Left cardiac atrium (tissue), 4 donors: ENCODE measurements at places on chromosomes 16 and 17. TPM values are rescaled to one million over a fixed set of nuclear protein-coding genes. Genes with fewer than 3 reads are reported as not detected.

- no peak for DNase-seq
These were observed 18.2 kb downstream of the HEATR6 start for GRCh38 chr17:60060474-60060873.

The TXNL4B gene
- 6.5 TPM for total RNA-seq

GRCh38 chr17:64262198-64262999 lies 661 bp downstream of the TEX2 start:
- peak; percentile 64 for DNase-seq

DNA sequence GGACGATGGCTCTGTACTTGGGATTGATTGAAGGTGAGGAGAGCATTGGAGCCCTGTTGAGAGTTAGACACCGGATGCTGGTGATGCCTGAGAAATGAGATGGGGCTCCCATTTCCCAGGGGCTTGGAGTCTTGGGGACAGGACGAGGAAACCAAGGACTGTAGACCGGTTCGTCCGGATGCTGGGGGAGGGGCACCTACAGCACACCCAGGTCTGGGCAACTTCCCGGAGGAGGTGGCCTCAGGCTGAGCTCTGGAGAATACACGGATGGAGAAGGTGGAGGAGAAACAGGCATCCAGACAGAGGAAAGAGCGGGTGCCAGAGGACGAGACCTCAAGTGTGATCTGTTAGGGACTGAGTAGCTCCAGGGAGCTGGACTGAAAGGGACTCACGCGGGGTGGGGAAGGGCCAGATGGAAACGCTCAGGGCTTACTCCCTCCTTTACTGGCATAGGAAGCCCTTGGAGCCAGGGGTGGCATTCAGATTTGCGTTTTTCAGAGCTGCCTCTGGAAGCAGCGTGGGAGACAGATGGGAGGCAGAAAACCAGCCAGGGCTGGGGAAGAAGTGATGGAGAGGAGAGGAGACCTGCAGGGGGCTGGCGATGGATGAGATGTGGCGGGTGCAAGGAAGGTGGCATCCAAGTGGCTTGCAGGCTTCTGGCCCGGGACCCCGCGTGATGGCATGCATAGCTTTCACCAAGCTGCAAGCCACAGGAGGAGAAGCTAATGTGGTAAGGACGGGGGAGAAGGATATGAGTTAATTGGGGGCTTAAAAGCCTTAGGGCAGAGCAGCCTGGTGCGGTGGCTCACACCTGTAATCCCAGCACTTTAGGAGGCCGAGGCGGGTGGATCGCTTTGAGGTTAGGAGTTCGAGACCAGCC lies 8.3 kb downstream of the C1QTNF1 start:
- DNase-seq, result no peak

The KCNJ18 gene
- not detected for total RNA-seq

DNA sequence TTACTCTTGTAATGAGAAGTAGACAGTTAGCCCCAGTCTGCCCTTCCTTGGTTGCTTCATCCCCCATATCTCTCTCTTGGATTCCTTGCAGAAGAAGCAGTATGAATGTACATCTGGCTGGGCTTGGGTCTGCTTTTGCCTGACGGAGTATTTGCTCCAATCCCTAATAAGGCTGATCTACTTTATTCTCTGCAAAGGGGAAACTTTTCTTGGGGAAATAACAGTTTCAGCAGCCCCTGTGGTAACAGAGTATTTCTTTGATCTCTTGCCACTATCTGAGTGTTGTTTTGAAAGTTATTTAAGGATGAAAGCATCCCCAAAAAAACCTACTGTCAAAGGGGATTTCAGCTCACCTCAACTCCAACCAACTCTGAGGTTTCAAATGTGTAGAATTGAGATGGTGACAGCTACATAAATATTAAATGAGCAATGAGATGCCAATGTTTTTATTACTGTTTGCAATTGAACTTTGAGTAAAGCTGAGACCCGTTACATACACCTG lies 168.9 kb upstream of the NOG start:
- DNase-seq, result no peak

The USP32 gene
- total RNA-seq, result 44.0 TPM

The GAS2L2 gene
- 1.1 TPM for total RNA-seq

The NPIPA2 gene
- 4.2 TPM for total RNA-seq

- DNase-seq, result no peak
These were observed 8.3 kb upstream of the SBK1 start for GRCh38 chr16:28283798-28284577.

The ABI3 gene
- 5.7 TPM for total RNA-seq

- peak; percentile 29 for DNase-seq
These were observed 191.7 kb downstream of the C16orf95 start for GRCh38 chr16:87125206-87126155.

The KRTAP3-2 gene
- not detected for total RNA-seq

- peak; percentile 57 for DNase-seq
These were observed at the start of gene TMEM95 for GRCh38 chr17:7355053-7355452. TMEM95 (plus strand) TSS chr17:7355156; CDS start chr17:7355205, 49 bp downstream.

- DNase-seq, result no peak
These were observed 55.2 kb upstream of the MGAT5B start for GRCh38 chr17:76812968-76813367.

DNA sequence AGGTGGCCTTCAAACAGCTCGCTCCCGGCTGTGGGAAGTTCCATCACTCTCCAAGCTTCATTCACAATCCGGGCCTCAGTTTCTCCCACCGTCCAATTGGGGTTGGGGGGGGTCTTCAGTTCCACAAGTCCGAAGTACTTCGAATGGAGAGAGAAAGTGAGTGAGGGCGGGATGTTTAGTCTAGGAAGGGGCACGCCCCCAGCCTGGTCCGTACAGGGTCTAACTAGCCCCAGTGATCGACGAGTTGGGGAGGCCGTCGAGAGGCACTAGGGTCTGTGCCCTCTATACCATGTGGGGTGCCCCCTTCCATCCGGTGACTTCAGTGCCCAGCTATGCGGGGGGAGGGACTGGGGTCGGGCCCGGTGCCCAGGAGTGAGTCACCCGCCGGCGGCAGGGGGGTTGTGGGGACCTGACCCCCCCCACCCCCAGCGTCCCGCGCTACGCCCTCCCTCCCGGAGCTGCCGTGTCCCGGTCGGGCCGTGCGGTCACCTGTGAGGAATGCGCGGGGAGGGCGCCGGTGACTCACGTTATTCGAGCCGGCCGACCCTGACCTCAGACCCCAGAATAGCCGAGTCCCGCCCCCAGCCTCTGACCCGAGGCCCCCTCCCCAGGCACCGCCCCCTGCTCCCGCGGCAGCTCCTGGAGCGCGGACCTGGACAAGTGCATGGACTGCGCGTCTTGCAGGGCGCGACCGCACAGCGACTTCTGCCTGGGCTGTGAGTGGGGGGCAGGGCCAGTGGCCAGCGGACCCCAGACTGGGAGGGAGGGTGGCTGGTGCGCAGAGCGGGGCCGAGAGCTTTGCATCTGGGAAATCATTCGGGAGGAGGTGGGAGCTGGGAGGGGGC lies 658 bp downstream of the TNFRSF12A start:
- DNase-seq, result peak; percentile 81

DNA sequence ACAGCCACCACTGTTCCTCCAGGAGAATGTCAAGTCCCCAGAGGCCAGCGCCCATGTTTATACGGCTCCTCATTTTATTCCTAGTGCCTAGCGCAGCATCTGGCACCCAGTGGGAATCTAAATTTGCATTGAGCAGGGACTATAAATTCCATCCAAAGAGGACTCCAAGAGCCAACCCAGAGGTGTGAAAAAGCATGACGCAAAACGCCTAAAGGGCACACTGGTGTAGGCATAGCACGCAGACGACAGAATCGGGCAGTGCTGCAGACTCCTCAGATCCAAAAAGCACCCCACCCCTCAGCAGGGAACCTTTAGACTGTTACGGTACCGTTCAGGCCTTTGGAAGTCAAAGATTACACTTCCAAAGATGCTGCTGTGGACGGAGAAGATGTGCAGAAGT lies 19.5 kb downstream of the TEKT5 start:
- peak; percentile 42 for DNase-seq

DNA sequence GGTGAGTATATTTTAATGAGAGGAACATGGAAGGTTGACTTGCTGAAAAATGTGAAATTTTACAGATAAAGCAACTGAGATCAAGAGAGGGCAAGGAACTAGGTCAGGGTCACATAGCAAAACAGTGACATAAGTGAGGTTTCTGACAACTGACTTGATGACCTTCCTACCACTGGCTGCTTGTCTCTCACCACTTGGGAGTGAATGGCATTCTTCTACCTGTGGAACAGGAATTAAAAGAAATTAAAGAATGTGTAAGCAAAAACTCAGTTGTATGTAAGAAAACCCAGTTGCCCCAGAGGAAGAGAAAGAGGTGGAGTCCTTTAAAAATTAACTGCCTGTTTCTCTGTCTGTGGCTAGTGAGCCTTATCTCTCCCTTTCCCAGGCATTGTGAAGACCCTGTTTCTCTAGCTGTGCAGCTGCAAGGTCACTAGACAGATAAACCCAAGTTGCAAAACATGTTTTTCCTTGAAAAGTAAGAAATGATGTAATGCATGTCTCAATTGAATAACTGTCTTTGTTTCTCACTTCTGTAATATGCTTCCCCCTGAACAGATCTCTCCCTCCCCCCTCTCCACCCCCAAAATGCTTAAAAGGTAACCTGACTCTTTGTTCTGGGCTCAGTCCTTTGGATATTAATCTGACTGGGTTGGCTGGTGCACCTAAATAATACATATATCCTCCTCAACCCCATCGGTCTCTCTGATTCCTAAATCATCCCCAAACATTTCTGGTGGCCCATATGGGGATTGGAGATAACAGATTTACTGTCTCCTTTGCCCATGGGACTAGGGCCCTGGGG lies 23.4 kb downstream of the ACSM1 start:
- DNase-seq, result no peak

DNA sequence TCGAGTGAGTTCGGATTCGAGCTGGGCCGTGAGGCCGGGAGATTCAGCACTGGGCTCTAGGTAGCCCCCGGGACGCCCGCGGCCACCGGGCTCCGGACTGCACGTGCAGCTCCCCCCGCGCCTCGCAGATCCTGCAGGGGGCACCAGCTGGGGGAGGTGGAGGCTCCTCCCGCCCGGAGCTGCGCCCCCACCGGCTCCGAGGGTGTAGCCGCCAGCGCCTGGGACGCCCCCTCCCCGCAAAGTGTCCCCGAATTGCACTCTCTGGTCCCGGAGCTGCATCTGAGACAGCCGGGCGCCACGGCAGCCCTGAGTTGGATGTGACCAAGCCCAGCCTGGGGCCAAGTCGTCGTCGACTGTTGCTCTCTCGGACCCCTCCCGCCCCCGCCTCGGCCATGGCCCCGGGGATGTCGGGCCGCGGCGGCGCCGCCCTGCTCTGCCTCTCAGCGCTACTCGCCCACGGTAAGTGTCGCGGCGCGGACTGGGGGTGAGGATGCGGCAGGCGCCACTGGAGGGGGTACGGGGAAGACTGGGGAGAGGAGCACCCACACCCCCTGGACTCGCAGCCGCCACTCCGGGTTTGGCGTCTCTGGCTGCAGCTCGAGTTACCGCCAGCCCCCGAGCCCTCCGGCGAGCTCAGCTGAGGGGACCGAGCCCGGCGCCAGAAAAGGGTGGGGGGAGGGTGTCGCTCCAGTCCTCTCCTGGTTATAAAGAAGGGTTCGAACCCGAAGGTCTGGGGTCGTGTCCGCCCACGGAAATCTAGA lies 1.5 kb downstream of the TMEM132E start:
- DNase-seq, result no peak

DNA sequence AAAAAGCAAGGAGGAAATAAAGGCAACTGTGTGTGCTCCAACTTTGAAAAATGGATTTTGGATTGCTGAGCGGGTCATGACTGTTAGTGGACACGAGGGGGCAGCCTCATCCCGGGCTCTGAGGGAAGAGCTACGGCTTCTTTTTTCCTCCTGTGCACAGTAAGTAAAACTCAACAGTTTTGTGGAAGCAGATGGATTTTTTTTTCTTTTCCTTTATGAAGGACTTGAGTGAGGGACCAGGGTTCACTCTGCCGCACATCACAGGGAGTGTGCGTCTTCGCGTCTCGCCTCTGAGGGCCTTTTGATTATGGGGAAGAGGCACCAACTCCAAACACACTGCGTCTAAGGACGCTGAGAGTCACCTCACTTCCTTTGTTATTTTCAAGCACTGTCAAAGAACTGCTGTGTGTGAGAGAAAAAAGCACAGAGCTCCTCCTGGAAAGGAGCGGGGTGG lies 80.3 kb upstream of the GOT2 start:
- peak; percentile 46 for DNase-seq

The MT1H gene
- total RNA-seq, result not detected

- DNase-seq, result no peak
These were observed 1.9 kb downstream of the CARD14 start for GRCh38 chr17:80171681-80172080.

- DNase-seq, result no peak
These were observed 84.4 kb downstream of the VMP1 start for GRCh38 chr17:59791603-59792457.

GRCh38 chr17:61822326-61823285 lies 40.7 kb downstream of the BRIP1 start:
- no peak for DNase-seq

- no peak for DNase-seq
These were observed 41.5 kb downstream of the NT5M start for GRCh38 chr17:17344507-17345293.

GRCh38 chr16:64168371-64168770 lies 953.5 kb downstream of the CDH11 start:
- DNase-seq, result no peak

- DNase-seq, result no peak
These were observed 48.9 kb downstream of the UBE2G1 start for GRCh38 chr17:4317610-4318009.

GRCh38 chr16:86002178-86002900 lies 103.4 kb downstream of the IRF8 start:
- no peak for DNase-seq

- peak; percentile 87 for DNase-seq
These were observed 11.4 kb downstream of the CCR7 start for GRCh38 chr17:40553694-40554534.

GRCh38 chr16:11143372-11144035 lies 112.5 kb downstream of the SOCS1 start:
- no peak for DNase-seq

DNA sequence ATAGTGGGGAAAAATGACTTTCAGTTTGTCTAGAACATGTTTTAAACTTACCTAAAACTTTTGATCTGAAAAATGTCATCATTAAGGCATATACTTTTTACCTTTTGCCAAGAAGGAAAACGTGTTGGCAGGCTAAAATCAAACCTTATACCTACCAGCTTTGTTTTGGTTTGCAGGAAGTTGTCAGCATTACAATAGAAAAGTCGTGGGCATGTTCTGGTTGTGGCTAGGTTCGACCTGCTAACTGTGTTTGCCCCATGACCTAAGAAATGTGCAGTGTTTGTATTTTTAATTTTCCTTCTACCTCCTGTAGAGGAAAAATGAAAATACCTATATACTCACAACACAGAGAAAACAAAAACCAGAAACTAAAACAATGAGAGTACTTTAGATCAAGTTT lies 13.0 kb downstream of the SKAP1 start:
- DNase-seq, result no peak

GRCh38 chr16:76194616-76195015 lies 82.6 kb upstream of the CNTNAP4 start:
- DNase-seq, result no peak

GRCh38 chr17:64441772-64442540 lies 7.0 kb upstream of the MILR1 start:
- DNase-seq, result peak; percentile 31
